ENCODE measurements at places on chromosomes 2 and 18.

- no peak for DNase-seq
Measured at GRCh38 chr2:128670066-128670465, 351.4 kb upstream of the HS6ST1 start.

DNA sequence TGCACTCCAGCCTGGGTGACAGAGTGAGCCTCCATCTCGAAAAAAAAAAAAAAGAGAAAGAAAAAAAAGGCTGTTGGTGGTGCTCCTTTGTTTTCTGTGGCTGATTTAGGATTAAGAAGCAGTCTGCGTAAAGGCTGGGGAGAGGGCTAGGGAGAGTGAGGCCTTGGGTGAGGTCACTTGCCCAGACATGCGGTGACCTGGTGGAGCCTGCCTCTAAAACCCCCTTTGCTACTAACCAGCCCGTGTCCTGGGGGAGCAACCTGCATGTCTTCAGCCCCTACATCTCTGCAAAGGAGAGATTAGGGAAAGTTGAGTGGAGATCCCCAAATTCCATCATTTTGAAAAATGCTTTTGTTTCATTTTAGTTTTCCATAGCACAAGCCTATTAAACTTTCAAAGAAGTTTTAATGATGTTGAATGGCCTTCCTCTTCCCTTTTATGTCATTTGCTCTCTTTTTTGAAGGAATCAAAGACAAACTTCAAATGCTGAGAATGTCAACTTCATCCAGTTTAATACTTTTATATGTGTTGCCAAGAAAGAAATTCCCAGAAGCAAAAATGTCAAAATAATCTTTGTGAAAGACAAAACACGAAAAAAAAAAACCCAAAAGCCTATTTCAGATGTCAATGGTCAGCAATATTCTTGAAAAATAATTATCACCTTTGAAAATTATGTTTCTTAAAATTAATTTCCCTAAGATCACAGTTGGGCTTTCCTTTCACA lies 38.9 kb upstream of the RALBP1 start:
- no peak for DNase-seq

- DNase-seq, result no peak
Measured at GRCh38 chr2:98607104-98607503, 1.2 kb downstream of the COA5 start.

- peak; percentile 57 for DNase-seq
Measured at GRCh38 chr2:18356676-18357075, 203.8 kb downstream of the RDH14 start.

DNA sequence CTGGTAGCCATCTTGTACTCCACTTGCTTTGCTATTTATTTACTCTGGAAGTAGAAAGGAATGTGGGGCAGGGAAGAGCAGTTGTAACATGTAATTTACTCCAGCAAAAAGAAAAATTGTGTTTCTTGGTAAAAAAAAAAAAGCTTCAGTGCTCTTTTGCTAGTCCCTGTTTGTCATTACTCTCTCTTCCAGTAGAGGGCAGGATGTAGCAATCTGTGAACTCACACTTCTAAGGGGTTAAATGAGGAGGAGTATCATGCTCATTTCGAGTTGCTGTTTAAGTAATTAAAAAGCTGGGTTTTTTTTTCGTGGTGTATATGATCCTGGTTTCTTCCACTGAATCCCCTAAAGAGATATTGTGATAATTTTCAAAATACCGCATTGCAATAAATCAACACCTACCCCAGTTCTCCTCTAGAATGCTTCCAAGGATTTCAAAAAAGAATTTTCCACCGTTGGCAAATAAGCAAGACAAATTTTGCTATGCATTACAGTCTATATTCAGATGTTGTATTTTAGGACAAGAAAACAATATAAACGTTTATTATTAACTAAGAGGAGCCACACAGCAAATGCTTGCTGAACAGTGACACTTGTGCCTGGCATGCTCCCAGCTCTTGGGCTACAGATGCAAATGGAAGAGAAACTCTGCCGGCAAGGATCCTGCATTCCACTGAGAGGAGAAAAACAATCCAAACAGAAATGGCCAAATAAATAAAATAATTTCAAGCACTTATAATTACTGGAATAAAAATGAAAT lies 261.6 kb downstream of the ASXL3 start:
- DNase-seq, result peak; percentile 78

GRCh38 chr2:58571181-58571852 lies 330.2 kb upstream of the FANCL start:
- peak; percentile 76 for DNase-seq

DNA sequence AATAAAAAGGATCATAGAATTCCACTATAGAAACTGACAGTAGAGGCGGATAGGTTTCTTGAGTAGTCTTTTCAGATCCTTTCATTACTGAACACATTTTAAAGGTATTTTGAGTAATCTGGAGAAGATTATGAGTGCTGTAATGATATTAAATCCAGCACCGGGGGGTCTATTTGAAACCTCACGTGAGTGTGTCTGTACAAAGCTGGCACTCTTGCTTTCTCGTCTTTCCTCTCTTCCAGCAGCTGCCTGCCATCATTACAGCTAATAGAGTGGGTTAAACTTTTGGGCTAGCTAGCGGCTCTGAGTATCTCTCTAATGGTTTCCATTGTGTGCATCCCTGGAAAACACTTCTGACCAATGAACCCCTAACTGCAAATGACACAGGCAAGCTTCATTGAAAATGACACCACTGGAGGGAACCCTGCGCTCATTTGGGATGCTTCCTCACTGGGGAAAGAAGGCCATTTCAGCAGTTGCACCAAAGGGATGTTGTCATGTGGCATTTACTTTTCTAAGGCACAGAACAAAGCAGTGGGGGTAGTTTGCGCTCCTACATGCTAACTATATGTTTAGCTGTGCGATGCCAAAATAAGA lies 101.0 kb downstream of the HRH4 start:
- DNase-seq, result no peak

DNA sequence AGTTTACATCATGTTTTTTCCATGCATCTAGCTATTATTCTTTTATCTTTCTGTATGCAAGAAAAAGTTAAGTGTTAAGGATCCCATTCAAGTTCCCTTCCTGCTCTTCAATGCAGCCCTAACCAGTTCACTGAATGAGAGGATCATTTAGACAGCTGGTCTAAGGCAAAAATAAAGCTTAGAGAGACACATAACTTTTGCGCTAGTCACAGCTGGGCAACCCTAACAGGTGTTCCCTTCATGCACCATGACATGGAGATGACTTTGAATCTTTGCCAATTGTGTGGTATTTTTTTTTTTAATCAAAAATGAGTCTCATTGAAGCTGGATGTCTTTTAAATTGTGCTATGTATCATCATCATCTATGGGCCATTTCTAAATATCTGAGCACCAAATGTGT lies 393.8 kb upstream of the CYRIA start:
- no peak for DNase-seq

- DNase-seq, result no peak
Measured at GRCh38 chr2:78353168-78353567, 672.3 kb upstream of the REG3G start.

- no peak for DNase-seq
Measured at GRCh38 chr2:161177969-161178368, 17.7 kb downstream of the TANK start.

DNA sequence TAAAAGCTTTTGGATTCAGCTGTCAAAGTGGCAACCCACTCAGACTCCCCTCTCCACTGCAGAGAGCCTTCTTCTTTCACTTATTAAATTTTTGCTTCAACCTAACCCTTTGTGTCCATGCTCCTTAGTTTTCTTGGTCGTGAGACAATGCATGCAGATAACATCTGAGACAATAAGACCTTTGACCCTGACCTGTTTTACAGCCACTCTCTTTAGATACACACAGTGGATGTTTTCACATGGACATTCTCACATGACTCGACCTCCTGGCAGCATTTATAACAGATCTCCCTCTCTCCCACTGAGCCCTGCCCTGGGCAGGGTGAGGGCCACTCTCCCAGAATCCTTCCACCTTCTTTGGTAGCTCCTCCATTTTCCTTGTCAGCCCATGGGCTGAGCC lies 30.4 kb upstream of the IL36G start:
- no peak for DNase-seq

- DNase-seq, result no peak
Measured at GRCh38 chr2:66688951-66689350, 254.0 kb downstream of the MEIS1 start.

DNA sequence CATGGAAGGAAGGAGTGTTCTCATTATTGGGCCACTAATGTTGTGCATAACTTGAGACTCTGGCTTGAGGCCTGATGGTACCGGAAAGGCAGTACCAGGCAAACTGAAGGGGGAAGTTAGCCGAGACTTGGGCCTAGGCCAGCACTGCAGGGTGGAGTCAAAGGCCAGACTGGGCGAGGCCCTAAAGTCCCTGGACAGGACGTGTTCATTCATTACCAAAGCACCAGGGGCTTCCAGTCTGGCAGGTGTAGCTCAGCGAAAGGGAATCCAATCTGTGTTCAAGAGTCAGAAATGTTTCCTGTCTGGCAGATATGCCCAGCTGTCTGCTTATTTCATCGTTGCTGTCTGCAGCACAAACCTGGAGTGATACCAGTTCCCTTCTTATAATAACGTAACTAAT lies 4.7 kb upstream of the ITSN2 start:
- no peak for DNase-seq

- no peak for DNase-seq
Measured at GRCh38 chr2:126766969-126767296, 111.0 kb downstream of the GYPC start.

- DNase-seq, result peak; percentile 62
Measured at GRCh38 chr18:52339891-52340371, at the start of gene DCC. DCC (plus strand) TSS chr18:52340197; CDS start chr18:52340788, 591 bp downstream.

GRCh38 chr2:235639428-235639773 lies 145.6 kb downstream of the AGAP1 start:
- peak; percentile 81 for DNase-seq

DNA sequence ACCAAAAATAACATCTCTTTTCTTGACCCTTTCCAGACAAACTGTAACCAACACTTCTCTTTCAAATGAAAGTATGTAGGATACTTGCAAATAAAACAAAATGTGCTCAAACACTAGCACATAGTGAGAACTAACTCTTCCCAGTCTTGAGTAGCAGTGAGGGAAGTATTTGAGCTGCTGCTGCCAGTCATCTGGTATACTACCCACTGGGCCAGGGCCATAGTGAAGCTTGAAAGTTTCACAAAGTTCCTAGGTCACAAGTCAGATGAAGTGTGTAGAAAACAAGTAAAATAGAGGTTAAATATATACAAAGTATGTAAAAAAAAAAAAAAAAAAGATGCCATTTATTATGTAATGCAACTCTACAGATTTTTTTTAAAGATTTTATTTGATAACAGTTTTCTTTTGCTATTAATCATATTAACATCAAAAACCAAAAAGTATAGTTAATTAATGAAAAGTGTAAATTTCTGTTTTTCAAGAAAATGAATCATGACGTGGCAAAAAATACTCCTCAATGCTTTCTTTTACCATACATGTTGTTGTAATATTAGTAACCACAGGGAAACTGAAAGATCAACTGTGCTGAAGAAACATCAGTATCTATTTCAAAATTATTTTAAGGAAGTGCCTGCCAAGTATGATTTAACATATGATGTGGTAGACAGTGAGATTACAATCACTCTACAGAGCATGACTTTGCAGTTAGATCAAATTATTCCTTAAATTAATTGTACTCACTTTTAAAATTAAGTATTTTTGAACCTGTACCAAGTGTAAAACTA lies 21.6 kb upstream of the TRIB2 start:
- DNase-seq, result no peak

DNA sequence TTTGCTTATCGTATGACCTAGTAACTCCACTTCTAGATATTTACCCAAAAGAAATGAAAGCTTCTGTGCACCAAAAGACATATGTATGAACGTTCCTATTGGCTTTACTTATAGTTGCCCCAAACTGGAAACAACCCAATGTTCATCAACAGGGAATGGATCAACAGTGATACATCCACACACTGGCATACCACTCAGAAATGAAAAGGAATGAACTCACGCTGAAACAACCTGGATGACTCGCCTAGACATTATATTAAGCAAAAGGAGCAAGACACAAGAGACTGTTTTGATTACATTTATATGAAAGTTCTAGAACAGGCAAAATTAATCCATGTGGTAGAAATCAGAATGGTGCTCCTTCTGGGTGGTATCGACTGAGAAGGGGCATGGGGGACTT lies 18.9 kb downstream of the ADRA2B start:
- DNase-seq, result no peak

GRCh38 chr2:119142824-119143223 lies 15.7 kb downstream of the C1QL2 start:
- DNase-seq, result no peak

DNA sequence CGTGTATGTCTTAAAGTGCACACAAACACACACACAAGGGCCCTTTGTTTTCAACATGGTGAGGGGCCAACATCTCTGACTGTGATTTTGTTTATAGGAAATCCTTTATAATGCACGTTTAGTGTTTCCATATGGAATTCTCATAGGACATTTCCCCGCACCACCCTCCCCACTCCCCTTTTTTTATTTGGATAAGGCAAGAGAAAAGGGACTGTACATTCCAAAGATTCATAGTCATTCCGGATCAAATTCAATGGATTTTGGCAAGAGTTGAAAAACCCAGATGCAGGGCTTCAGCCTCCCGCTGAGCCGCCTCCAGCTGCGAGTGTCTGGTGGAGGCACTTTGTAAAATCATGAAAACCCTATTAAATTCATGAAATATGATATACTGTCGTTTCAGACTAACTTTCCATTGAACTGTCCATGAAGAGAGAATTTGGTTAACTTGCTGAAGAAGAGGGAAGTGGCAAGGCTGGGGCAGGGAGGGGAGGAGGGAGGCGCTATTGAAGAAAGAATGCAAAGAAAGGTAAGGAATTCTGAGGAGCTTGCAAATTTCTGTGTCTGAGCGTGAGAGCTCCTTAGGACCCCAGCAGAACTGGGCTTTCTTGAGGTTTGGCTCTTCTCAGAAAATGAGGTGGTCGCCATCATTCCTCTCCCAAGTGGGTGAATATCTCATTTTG lies 25.8 kb upstream of the SLC14A2 start:
- peak; percentile 98 for DNase-seq

GRCh38 chr2:24512831-24513230 lies 21.8 kb downstream of the NCOA1 start:
- DNase-seq, result no peak

GRCh38 chr2:110714452-110715224 lies 17.7 kb upstream of the ACOXL start:
- DNase-seq, result no peak

GRCh38 chr18:28045176-28045810 lies 131.6 kb downstream of the CDH2 start:
- DNase-seq, result peak; percentile 69

- no peak for DNase-seq
Measured at GRCh38 chr18:44156126-44156525, 524.6 kb upstream of the SETBP1 start.

DNA sequence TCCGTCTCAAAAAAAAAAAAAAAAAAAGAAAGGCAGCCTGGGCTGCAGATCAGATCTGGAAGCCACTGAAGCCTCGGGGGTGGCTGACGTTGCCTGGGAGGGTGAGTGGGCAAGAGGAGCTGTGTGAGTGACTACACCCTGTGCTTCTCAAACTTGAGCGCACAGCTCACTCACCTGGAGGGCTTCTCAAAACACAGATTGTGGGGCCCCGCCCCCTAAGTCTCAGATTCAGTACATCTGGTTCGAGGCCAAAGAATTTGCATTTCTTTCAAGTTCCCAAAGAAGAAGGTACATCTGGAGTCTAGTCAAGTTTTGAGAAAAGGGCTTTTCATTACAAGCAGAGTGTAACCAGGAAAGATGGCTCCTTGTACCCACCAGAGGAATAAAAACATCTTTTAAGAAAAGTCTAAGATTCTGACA lies 97.7 kb upstream of the CAB39 start:
- DNase-seq, result no peak

Measured in astrocyte of the spinal cord (primary cell).